ENCODE measurements at places on chromosomes 7 and 10. TPM values are rescaled to one million over a fixed set of nuclear protein-coding genes. Genes with fewer than 3 reads are reported as not detected.

DNA2 gene
- 29.2 TPM for total RNA-seq

CFAP70 gene
- 0.72 TPM for total RNA-seq

KCNH2 gene
- 0.75 TPM for total RNA-seq

CARD11 gene
- total RNA-seq, result 134 TPM

TRIM73 gene
- 13.2 TPM for total RNA-seq

ABCB4 gene
- total RNA-seq, result not detected

MYL10 gene
- total RNA-seq, result not detected

MUC3A gene
- total RNA-seq, result not detected

ZFYVE27 gene
- total RNA-seq, result 25.0 TPM

ANKRD1 gene
- not detected for total RNA-seq

HMX3 gene
- not detected for total RNA-seq

MSANTD7 gene
- total RNA-seq, result 17.9 TPM

AIMP2 gene
- total RNA-seq, result 26.8 TPM

SPDYE11 gene
- not detected for total RNA-seq

SPDYE6 gene
- not detected for total RNA-seq

NUTM2A gene
- total RNA-seq, result 0.43 TPM

CRTAC1 gene
- not detected for total RNA-seq

TMEM140 gene
- 19.9 TPM for total RNA-seq

MINDY4 gene
- total RNA-seq, result 1.3 TPM

CELF2 gene
- total RNA-seq, result 174 TPM

FAM237B gene
- total RNA-seq, result not detected

ADCYAP1R1 gene
- total RNA-seq, result not detected

DENND2A gene
- total RNA-seq, result not detected

MDFIC gene
- 110 TPM for total RNA-seq

AGR2 gene
- not detected for total RNA-seq

ITPRID1 gene
- total RNA-seq, result not detected

SMKR1 gene
- 4.0 TPM for total RNA-seq

PILRA gene
- total RNA-seq, result 3.9 TPM

HOXA3 gene
- total RNA-seq, result not detected

DYNC1I1 gene
- total RNA-seq, result not detected

OR9A4 gene
- not detected for total RNA-seq

CUZD1 gene
- 2.0 TPM for total RNA-seq

IFIT2 gene
- 3.9 TPM for total RNA-seq

UPF2 gene
- total RNA-seq, result 28.3 TPM

SMIM30 gene
- total RNA-seq, result 20.5 TPM

CALCR gene
- not detected for total RNA-seq

FAM204A gene
- total RNA-seq, result 52.9 TPM

NDUFB2 gene
- 165 TPM for total RNA-seq

Data from activated naive CD4-positive, alpha-beta T cell treated with anti-CD3 and anti-CD28 coated beads, Interleukin-2, amount 10 ng/mL, durations not matched to agents 5 hours and 36 hours (primary cell).